Endodermal cell (in vitro differentiated cells): ENCODE measurements at places on chromosomes 7 and 10. TPM values are rescaled to one million over a fixed set of nuclear protein-coding genes. Genes with fewer than 3 reads are reported as not detected.
A peak's percentile ranks its signal among the peaks of the same experiment; 100 is the strongest.

FAM221A gene
- total RNA-seq: 14.4 and 16.2 TPM in 2 replicates

DNA sequence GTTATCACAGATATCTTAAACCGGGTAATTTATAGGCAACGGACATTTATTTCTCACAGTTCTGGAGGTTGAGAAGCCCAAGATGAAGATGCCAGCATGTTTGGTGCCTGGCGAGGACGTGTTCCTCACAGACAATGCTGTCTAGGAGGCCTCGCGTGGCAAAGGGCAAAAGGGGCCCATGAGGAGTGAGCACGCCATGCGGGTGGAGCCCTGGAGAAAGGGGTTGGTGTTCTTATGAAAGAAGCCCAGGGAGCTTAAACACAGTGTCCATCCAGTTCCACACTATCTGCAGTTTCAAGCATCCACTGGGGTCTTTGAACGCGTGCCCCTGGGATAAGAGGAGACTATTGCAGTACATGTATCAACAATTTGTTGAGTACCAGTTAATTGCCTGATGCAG is 51.4 kb downstream of the CXCL12 start:
- H3K27me3 ChIP-seq: peaks cover 8% of the 10 kb centered on the region
- no peak for DNase-seq
- no peaks in the 10 kb centered on the region for H3K36me3 ChIP-seq

TMEM196 gene
- total RNA-seq: not detected in 2 replicates

GPR26 gene
- total RNA-seq: not detected in 3 replicates

- H3K27ac ChIP-seq: no peak overlapping the region
- H3K4me3 ChIP-seq: no peak overlapping the region
- H3K27me3 ChIP-seq: peaks cover 21% of the 10 kb centered on the region
- no peaks in the 10 kb centered on the region for H3K4me1 ChIP-seq
These were observed 95.7 kb downstream of the EMX2 start for GRCh38 chr10:117638200-117638599.

GRB10 gene
- 79.7 and 97.5 TPM in 2 replicates for total RNA-seq

DNA sequence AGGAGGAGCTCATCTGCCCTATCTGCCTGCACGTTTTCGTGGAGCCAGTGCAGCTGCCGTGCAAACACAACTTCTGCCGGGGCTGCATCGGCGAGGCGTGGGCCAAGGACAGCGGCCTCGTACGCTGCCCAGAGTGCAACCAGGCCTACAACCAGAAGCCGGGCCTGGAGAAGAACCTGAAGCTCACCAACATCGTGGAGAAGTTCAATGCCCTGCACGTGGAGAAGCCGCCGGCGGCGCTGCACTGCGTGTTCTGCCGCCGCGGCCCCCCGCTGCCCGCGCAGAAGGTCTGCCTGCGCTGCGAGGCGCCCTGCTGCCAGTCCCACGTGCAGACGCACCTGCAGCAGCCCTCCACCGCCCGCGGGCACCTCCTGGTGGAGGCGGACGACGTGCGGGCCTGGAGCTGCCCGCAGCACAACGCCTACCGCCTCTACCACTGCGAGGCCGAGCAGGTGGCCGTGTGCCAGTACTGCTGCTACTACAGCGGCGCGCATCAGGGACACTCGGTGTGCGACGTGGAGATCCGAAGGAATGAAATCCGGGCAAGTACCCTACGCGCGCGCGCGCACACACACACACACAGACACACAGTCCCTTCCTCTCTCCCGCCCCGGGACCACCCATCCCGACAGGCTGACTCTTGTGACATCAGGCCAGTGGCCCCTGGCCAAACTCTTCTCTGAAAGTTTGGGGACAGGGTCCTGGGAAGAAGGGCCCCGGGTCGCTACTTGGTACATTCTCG is 538 bp downstream of the TRIM8 start:
- peak; percentile 94 for DNase-seq

- no peak overlapping the region for H3K27ac ChIP-seq
- H3K4me1 ChIP-seq: no peaks in the 10 kb centered on the region
- no peaks in the 10 kb centered on the region for H3K27me3 ChIP-seq
- H3K4me3 ChIP-seq: no peak overlapping the region
These were observed 37.9 kb downstream of the HTR7 start for GRCh38 chr10:90819911-90820310.

DNA sequence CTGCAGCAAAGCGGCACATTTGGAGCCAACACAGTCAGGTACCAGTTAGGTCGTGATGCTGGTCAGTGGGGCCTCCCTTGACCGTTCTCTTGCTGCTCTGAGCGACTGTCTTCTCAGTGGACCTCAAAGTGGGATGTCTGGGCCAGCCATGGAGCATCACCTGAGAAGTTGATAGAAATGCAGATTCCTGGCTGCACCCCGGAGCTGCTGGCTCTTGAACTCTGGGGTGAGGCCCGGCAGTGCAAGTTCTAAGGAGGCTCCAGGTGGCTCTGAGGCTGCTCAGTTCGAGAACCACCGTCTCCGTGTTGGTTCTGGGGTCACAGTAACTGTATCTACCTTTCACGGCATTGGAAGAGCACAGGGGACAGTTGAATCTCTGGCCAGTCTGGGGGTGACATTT is 147.5 kb downstream of the WDR37 start:
- no peak overlapping the region for H3K27ac ChIP-seq
- H3K27me3 ChIP-seq: no peaks in the 10 kb centered on the region
- no peaks in the 10 kb centered on the region for H3K36me3 ChIP-seq
- H3K4me1 ChIP-seq: peaks cover 6% of the 10 kb centered on the region
- no peak for DNase-seq

DNA sequence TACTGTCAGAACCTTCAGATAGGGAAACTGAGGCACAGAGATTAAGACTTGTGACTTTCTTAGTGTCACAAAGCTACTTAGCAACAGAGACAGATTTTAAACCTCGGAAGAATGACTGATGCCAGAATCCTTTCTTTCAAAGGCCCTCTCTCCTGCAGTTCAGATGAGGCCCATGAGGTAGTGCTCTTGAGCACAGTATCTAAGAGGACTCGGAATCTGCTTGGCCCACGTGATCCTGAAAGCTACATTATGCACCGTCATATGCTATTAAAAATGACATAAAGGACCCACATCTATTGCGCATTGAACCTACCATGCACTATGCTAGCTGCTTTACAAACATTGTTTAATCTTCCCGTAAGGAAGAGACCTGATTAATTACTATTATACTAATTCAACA is 355.9 kb downstream of the SFMBT2 start:
- H3K27ac ChIP-seq: no peak overlapping the region
- H3K4me1 ChIP-seq: no peaks in the 10 kb centered on the region
- DNase-seq: peak; percentile 71
- no peaks in the 10 kb centered on the region for H3K27me3 ChIP-seq

SPDYE3 gene
- not detected in 2 replicates for total RNA-seq

- no peaks in the 10 kb centered on the region for H3K27me3 ChIP-seq
- no peak overlapping the region for H3K4me3 ChIP-seq
- no peaks in the 10 kb centered on the region for H3K4me1 ChIP-seq
- H3K27ac ChIP-seq: no peak overlapping the region
- DNase-seq: no peak
These were observed 188.1 kb upstream of the STEAP1 start for GRCh38 chr7:89966067-89966664.

- H3K4me1 ChIP-seq: no peaks in the 10 kb centered on the region
- H3K4me3 ChIP-seq: no peak overlapping the region
- peak; percentile 73 for DNase-seq
- no peak overlapping the region for H3K27ac ChIP-seq
- H3K27me3 ChIP-seq: no peaks in the 10 kb centered on the region
These were observed 7.4 kb upstream of the PTPRN2 start for GRCh38 chr7:158595068-158595467.

GRCh38 chr10:96955794-96956193 is 123.7 kb downstream of the LCOR start:
- H3K36me3 ChIP-seq: peaks cover 49% of the 10 kb centered on the region
- H3K4me1 ChIP-seq: no peaks in the 10 kb centered on the region
- H3K4me3 ChIP-seq: no peak overlapping the region
- no peak for DNase-seq
- H3K27me3 ChIP-seq: no peaks in the 10 kb centered on the region
